ENCODE measurements at places on chromosomes 12 and 14. TPM values are rescaled to one million over a fixed set of nuclear protein-coding genes. Genes with fewer than 3 reads are reported as not detected.
A peak's percentile ranks its signal among the peaks of the same experiment; 100 is the strongest.

DNA sequence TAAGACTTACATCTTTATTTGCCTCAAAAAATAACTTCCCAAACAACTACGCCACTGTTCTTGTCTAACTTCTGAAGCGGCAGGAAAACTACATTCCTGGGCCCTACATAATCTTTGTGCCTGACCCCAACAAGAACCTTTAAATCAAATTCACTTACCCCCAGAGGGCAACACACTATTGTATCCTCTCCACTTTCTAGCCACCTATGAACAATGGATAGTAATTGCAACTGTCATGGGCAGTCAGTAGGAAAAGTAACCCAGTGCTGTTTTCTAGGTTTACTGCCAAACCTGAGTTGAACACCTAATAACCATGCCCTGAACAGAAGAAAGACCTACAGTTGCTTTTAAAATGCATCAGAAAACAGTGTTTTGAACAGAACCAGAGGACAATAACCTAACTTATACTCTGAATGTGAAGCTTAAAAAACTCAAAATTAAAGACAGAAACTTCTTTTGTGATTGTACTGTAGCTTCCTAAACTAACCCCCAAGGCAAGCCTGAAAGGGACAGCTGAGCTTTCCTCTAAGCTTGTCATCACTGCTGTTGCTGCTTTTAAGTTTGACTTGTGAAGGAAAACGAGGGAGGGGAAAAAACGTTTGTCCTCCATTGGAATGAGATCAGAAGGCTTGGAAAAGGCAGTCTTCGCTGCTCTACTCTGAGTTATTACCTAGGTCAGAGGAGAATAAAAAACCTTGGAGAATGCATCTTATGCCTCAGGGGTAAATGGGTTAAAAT lies 195.7 kb downstream of the SOX5 start:
- H3K27ac ChIP-seq, result no peak overlapping the region
- no peaks in the 10 kb centered on the region for H3K36me3 ChIP-seq
- H3K4me3 ChIP-seq, result no peak overlapping the region
- H3K27me3 ChIP-seq, result no peaks in the 10 kb centered on the region
- DNase-seq, result no peak

DNA sequence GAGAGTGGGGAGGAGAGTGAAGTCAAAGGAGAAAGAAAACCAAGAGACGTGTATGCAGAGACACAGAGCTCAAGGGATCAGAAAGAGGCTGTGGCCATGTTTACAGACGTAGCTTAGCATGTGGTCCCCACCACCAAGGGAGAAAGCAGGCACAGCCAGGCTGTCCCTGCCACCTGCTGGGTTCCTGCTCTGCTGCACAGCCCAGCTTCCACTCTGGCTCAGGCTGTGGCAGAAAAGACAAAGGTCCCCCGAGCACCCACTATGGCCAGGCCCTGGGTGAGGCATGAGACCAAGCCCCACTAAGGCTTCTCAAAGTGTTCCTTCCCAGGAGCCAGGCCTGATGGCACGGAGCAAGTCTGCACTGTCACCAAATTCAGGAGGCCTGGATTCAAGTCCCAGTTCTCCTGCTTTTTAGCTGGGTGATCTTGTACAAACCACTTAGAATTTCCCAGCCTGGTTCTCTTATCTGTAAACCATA lies 25.9 kb upstream of the COL2A1 start:
- H3K27me3 ChIP-seq, result no peaks in the 10 kb centered on the region
- H3K4me3 ChIP-seq, result no peak overlapping the region
- no peak for DNase-seq
- H3K4me1 ChIP-seq, result no peaks in the 10 kb centered on the region
- H3K27ac ChIP-seq, result no peak overlapping the region
- no peaks in the 10 kb centered on the region for H3K36me3 ChIP-seq

The PTPRR gene
- 0.59 TPM for total RNA-seq

The KRT85 gene
- total RNA-seq, result not detected

DNA sequence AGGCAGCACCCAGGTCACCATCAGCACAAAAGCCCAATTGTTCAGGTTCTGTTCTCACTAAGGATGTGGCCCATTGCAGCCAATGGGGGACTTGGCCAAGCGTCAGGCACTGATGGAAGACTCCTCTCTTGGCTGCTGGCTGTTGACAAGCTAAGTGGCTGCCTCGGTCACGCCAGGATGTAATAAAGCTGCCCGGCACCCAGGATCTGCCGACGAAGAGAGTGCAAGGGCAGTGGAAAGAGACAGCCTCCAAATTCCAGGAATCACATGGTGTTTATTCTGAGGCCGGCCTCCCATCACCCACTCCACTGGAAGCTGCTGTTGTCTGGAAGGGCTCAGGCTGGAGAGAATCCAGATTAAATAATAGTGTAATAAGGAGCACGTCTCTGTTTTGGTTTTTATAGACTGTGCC lies 451.8 kb upstream of the TBX3 start:
- H3K27ac ChIP-seq, result peak overlapping the region; percentile 74
- H3K27me3 ChIP-seq, result no peaks in the 10 kb centered on the region
- DNase-seq, result peak; percentile 77
- H3K36me3 ChIP-seq, result no peaks in the 10 kb centered on the region

The TSHR gene
- 1.6 TPM for total RNA-seq

The CCDC38 gene
- 0.73 TPM for total RNA-seq

- no peak overlapping the region for H3K4me3 ChIP-seq
- no peaks in the 10 kb centered on the region for H3K4me1 ChIP-seq
- DNase-seq, result no peak
- H3K36me3 ChIP-seq, result no peaks in the 10 kb centered on the region
- no peaks in the 10 kb centered on the region for H3K27me3 ChIP-seq
These were observed 358.6 kb downstream of the DUSP6 start for GRCh38 chr12:88993651-88994050.
